ENCODE measurements at places on chromosomes 7 and 10.

GRCh38 chr10:112950714-112951358 lies 789 bp downstream of the TCF7L2 start:
- DNase-seq: no peak

DNA sequence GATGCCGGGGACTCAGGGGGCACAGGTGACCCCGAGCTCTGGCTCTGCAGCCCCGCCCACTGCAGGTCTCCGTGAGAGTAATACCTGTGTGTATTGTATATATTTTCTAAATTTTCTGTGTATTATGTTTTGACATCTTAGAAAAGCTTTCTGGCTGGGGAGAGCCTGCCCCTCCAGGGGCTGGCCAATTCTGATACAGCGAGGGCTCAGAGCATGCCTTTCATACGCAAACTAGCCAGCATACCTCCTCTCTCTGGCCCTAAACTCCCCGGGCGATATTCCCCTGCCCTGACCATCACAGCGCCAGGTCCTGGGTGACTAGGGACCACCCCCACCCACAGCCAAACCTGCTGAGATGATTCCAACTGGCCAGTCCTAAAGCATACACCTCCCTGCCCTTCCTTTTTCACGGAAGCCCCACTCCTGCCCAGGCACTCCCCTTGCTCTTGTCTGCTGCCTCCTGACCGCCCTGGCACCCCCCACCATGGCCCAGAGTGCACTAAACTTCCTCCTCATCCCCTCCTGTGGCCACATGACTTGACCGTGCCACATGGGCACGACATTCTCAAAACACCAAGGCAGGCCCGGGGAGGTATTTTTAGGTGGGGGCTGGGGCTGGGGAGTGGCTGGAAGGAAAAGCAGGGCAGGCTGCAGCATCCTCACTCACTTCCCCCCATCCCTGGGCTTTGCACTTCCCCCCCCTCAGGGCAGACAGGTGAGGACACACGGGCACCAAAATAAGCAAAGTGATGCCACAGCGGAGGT lies 61.5 kb downstream of the INSIG1 start:
- DNase-seq: no peak

DNA sequence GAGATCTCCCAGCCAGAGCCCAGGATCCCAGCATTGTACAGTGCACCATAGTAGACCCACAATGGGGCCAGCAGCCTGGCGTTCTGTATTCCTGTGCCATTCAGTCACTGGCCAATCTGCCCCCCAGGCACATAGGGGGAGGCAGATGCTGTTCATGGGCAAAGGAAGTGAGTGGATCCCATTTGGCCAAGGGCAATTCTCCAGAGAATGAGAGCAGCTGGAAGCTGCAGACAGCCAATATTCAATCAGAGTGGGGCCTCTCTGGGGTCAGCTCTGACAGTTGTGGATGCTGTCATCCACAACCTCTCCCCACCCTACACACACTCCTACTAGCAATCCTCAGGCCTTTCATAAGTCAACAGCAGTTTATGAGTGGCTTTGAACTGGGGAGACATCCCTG lies 17.5 kb downstream of the STEAP1B start:
- no peak for DNase-seq

GRCh38 chr10:48580236-48580635 lies 24.6 kb downstream of the ARHGAP22 start:
- DNase-seq: peak; percentile 68

DNA sequence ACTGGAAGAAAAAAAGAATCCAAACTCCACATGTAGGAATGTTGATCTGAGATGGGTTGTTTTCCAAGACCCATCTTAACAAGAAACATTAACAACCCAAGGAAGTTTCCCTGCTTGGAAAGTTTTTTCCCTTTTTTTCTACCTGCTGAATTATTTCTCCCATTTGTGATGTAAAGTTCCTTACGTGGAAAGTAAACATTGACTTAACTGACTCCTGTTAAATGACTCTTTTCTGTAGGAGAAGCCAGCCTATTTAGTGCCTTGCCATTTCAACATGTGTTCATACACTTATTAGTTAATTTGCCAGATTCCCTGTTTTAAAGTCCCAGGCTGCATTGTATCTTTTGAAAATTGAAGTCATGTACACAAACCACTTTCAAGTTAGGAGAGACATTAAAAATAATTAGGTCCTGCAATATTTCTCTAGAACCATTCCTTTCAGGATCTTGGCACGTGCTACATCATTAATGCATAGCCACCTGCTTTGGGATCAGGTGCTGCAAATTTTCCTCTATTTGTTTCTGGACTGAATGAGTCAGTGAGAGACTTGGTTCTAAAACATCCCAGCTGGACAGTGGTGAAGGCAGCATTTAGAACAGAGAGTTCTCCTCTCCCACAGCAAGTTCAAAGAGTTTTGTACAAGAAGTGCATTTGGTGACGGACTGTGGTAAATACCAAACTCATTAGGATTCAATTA lies 698.5 kb downstream of the SUGCT start:
- DNase-seq: no peak

DNA sequence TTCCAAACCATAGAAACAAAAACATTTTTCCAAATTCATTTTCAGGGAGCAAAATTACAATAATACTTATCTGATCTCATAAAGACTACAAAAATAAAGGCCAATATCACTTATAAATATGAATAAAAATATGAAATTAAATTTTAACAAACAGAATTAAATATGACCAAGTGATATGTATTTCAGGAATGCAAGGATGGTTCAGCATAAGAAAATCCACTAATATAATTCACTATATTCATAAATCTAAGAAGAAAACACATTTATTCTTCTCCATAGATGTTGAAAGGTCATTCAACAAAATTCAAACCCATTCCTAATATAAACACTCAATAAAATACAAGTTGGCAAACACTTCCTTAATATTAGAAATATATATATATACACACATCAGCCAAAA lies 115.2 kb upstream of the TMEM168 start:
- DNase-seq: no peak

- no peak for DNase-seq
Observed at GRCh38 chr7:48665353-48666135, 258.8 kb upstream of the CDC14C start.

GRCh38 chr7:45873355-45873754 lies 473 bp upstream of the CCDC201 start:
- DNase-seq: no peak

GRCh38 chr7:156167987-156168386 lies 355.7 kb upstream of the SHH start:
- DNase-seq: peak; percentile 74

GRCh38 chr7:149031353-149031910 lies 3.1 kb upstream of the PDIA4 start:
- no peak for DNase-seq

Data from osteocyte (in vitro differentiated cells).